ENCODE measurements at places on chromosomes 12 and 14.

DNA sequence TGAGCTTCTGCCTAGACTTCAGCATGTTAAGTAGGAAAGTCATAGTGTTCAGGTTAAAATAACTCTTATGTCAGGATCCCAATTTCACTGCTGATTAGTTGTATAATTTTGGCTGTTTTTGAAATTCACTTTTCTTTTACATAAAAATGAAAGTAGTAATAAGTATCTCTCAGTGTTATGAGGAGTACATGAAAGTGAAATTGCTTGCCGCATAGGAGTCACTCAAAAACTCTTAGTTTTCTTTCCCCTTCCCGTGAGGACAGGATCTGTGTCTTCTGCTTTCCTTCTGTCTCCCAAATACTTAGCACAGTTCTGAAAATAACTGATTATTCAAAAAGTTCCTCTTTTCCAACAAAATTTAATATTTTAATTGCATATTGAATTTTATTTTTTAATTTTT is 100.5 kb downstream of the SLC38A4 start:
- no peak for DNase-seq

GRCh38 chr14:65403231-65403630 is 9.3 kb upstream of the FUT8 start:
- no peak for DNase-seq

GRCh38 chr14:96191353-96191752 is 13.3 kb upstream of the BDKRB2 start:
- no peak for DNase-seq

- no peak for DNase-seq
Measured at GRCh38 chr12:210277-211141, 3.4 kb downstream of the SLC6A12 start.

- DNase-seq = no peak
Measured at GRCh38 chr14:102464846-102465341, 44.7 kb downstream of the ANKRD9 start.

DNA sequence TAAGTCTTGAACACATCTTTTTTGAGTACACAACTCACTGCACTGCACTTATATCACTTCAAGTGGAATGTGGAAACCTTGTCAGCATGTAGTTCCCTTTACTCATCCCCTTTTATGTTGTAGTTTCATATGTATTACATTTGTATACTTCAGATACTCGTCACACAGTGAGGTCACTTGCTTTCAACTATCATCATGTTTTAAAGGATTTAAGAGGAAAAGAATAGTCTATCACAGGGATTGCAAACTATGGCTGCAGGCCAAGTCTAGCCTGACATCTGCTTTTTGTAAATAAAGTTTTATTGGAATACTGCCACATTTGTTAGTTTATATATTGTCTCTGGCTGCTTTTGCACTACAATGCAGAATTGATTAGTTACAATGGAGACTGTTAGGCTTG is 24.3 kb downstream of the CNOT2 start:
- peak; percentile 30 for DNase-seq

GRCh38 chr12:1830981-1831963 is 10.9 kb downstream of the LRTM2 start:
- DNase-seq = peak; percentile 57

DNA sequence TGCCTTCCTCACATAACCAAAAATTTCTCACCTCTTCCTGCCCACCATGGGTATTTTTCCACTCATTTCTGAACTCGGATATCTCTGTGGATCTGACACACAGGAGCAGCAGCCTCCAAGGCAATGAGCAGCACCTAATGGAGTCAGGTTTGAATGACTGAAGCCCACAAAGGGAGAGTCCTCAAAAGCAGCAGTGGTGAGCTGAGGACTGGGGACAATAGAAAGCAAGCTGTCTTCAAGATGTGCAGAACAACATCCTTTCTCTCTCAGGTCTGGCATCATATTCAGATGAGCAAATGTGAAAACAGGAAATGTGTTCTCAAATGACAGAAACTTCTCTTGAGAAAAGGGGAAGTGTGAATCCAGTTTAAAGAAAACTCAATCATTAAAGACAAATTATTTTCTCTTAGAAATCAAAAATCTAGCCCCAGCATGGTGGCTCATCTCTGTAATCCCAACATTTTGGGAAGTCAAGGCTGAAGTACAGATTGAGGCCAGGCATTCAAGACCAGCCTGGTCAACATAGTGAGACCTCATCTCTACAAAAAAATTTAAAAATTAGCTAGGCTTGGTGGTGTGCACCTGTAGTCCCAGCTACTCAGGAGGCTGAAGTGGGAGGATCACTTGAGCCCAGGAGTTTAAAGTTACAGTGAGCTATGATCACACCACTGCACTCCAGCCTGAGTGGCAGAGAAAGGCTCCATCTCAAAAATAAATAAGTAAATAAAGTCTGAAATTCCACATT is 54.2 kb downstream of the C12orf42 start:
- DNase-seq = no peak

DNA sequence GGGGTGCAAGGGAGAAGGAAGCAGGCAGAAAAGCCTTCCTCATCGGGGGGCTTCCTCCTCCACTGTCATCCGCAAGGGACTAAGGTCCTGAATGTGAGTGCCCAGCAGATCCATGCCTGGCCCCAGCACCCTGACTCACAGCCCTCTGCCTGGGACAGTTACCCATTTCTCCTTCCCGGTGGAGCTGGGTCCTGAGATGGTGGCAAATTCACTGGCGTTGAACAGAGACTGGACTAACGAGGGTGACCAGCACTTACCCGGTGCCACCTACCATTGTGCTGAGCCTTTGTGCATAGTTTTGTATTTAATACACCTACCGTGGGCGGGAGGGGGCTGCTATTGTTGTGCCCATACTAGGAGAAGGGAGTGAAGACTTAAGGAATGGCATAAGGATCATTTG is 30.9 kb upstream of the PLEKHG6 start:
- DNase-seq = no peak

- no peak for DNase-seq
Measured at GRCh38 chr12:91061091-91061490, 3.3 kb upstream of the KERA start.

- no peak for DNase-seq
Measured at GRCh38 chr14:70887737-70888499, 19.3 kb upstream of the PCNX1 start.

- no peak for DNase-seq
Measured at GRCh38 chr12:45184147-45184963, 31.5 kb upstream of the ANO6 start.

- no peak for DNase-seq
Measured at GRCh38 chr14:77649326-77649725, 32.9 kb upstream of the SPTLC2 start.

DNA sequence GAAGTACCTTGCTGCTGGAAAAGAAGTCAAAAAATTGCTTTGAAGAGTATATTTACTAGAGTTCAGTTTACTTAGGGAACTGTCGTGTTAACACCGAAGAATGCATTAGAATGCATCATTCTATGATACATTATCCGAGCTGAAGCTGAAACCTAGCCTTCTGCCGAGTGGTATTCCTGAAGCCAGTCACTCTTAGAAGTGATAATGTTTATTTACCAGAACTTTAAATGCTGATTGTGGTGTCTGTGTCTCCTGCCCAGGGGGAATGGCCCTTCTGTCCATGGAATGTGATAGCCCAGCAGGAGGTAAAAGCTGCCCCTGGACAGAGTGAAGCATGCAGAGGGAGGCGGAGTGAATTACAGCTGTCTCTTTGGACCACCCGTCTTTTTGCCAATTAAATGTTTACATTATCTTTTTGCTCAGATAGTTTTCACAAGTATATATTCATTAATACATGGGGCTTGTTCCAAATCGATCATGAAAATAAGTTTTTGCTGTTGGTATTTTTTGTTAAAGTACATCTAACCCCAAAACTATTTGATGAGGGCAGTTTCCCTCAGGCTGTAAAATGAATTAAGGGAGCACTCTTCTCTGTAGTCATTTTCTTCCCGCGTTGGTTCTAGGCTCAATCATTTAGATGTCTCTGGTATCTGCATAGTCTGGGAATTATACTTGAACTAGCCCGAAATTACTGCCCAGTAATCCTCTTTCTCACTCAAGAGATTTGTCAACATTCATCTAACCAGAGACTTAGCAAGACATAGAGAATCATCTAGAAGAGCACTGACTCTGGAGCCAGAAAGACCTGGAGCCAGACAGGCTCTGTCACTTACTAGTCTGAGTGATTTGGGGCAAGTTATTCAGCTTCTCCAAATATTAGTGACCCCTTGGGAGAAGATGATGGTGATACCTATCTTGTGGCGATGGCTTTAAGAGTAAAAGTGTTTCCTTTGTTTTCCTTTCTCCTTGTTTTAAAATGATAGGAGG is 147.6 kb downstream of the CRADD start:
- DNase-seq = no peak

DNA sequence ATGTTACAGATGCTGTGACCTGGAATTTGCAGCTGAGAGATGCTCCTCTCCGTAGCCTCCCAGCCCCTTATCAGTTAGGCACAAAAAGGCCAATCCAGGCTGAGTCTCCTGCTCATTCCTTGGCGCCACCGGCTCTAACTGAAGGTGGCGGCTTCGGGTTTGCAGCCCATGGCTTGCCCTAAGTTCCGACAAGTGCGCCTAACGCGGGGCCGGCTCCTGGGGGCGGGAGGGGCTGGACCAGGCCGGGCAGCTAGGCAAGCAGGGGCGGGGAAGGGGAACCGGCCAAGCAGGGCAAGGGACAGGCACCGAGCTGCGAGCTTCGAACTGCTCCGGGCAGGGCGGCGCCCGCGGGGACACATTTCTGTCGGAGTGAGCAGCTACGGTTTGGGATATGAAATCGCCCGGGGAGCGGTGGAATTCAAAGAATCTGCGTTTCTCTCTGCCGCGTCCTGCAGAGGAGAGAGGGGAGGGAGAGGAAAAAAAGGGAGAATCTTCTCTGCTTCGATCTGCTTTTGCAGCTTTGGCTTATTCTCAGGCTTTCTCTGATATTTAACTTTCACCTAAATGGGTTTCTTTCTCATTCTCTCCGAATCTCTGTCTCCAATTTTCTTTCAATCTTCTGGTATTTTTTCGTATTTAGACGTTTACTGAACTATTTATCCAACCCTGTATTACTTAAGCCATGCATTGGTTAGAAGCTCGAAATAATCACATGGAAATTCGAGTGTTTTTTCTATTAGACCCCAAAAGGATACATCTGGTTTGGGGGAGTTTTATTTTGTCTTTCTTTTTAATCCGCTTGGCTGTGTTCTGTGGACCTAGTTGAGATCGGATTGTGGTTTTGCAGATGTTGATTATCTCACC is 1.6 kb upstream of the HOXC12 start:
- DNase-seq = no peak

DNA sequence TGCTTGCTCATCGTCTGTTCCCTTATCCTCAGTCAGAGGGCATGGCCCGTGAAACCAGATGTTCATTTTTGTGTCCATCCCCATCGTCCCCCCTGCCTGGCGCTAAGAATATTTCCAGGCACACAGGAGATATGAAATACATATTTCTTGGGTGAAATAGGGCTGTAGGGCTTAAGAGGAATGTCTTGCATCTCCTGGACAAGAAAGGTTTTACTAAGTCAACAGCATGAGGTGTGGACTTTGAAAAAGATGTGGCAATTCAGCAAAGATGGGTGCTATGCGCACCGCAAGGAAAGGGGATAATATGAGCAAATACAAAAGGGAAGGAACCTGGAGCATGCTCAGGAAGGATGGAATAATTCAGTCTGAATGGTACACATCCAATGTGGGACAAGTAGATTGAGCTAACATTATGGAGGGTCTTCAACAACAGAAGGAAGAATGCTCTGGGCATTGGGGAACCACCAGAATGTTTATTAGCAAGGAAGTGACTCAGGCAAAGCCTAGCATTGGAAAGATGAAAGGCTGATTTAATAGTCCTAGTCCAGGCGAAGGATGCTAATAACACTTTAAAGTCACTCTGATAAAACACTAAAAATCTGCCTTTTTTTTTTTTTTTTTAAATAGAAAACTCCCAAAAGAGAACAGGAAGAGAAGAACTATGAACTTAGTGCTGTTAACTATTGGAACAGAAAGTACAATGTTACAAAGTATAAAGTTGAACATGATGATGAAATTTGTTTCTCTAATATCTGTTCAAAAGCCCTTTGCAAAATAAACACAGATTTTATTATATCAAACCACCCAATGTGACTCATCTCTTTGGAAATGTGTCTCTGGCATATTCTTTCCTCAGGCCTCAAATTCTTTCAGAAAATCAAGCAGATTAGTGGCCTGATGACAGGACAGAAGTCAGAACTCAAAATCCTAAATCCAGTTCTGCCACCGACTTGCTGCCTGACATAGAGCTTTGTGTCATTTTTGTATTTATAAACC is 449.5 kb downstream of the BCAT1 start:
- DNase-seq = no peak

- DNase-seq = peak; percentile 45
Measured at GRCh38 chr12:19643635-19644034, 204.3 kb downstream of the AEBP2 start.

DNA sequence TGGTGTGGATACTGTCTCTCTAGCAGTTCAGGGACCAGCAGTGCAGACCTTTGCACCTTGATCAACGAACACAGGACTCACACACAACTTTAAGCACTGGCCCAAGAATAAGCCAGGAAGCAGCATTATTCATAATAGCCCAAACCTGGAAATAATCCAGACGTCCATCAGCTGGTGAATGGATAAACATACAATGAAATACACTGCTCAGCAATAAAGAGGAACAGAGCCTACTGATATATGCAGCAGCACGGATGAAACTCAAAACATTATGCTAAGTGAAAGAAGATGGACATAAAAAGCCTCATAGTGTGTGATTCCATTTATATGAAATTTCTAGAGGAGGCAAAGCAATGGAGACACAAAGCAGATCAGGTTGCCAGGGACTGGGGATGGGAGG is 303.9 kb upstream of the FKBP4 start:
- no peak for DNase-seq

DNA sequence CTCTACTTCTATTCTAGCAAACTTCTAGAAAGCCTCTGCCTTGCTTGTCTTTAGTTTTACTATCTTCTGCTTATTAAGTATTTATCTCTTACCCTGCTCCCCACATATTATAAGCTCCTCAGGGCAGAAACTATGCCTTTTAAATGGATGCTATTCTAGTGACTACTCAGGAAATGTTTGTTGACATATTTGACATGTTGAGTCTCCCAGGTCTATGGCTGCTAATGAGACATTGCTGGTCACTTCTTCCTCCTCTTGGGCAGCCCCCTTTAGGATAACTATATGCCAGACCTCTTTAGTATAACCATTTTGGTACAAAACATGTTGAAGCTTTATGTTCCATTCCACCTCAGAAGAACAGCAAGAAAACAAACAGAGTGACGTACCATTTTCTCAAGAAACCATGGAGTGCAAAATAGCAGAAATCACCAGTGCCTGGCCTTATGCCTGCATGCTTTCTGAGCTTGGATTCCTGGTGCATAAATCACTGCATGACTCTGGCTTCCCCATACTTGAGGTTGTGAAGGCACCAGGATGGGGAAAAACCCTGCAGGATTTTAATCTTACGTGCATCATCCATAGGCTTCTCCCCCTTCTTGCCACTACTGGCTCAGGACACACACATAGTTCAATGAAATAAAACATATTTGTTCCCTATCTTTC is 202.6 kb downstream of the TMX1 start:
- no peak for DNase-seq

DNA sequence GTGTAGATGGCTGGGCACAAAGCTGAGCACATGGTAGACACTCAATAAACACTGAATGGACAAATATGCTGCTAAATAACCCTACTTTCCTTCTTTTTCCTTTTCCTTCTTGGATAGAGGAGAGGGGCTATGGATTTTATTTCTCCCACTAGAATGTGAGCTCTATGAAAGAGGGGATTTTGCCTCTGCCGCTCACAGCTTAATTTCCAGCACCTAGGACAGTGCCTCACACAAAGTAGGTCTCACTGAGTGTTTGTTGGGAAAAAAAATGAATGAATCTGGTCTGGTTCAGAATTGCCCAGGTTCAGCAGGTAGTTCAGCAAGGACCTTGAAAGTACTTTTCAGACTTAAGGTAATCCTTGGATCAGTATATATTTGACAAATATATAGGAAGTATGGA is 65.5 kb downstream of the WSCD2 start:
- DNase-seq = no peak

Data from NCI-H2029 treated with DMSO at 0.1 percent for 48 hours (cell line).